ENCODE measurements at places on chromosomes 11 and 22.

DNA sequence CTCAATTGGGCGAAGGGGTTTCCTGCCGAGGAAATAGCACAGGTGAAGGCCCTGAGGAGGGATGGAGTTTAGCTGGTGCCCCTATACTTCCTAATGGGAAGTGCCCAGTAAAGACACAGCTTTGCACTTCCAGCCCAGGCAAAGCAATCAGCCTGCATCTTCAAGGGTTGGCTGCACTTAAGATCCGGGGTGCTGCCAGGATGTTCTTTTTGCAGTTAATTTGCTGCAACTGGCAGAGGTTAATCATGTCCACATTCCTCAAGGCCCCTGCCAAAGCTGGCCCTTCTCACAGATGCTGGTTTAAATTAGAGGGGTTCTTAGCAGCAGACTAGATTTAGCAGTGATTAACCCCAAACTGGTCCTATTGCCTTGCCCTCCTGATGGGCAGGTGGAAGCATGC lies 137.7 kb upstream of the NAV2 start:
- DNase-seq, result no peak

DNA sequence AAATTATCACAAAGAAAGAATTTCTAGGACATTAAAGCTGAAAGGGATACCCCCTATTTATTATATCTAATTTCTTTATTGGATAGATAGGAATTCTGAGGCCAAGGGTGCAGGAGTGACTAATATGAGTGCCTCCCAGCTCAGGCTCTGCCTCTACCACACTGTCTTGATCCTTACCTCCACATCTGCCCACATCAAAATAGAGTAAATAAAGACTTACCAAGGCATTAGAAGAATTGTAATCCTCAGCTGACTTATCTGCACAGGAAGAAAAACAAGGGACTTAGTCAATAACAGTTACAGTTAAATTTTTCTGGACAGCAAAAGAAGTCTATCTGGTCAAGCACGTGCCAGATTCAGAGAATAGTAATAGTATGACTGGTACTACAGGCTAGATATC lies 72.6 kb upstream of the GDPD4 start:
- DNase-seq, result no peak

DNA sequence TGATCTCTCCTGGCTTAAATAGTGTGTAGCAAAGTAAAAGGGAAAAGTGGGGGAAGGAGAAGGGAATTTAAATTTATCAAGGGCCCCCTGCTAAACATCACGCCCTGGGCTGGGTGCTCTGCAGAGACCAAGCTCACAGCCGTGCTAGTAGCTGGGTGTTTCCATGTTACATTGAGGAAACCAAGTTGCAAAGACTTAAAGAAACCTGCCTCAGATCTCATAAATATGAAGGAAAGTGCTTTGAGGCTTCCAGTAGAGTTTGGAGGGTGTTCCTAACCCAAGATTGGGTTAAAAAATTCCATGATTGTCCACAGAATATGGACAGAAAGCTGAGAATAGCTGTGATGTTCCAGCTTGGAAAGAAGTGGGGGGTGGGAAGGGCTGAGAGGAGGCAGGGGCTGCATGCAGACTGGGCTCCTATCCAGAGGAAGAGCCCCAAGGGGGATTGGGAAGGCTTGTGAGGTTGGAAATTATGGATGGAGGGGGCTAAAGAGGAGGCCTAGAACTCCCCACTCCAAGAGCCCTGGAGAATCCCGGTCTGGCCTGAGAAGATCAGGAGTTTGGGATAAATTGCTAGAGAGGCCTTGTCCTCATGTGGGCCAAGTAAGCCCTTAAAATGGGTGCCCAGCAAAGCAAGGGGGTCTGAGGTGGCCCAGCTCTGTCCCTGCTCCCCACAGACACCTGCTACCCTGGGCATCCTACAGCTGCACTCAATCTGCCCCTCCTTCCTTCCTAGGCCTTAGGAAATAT lies 25.0 kb upstream of the OAF start:
- DNase-seq, result no peak

DNA sequence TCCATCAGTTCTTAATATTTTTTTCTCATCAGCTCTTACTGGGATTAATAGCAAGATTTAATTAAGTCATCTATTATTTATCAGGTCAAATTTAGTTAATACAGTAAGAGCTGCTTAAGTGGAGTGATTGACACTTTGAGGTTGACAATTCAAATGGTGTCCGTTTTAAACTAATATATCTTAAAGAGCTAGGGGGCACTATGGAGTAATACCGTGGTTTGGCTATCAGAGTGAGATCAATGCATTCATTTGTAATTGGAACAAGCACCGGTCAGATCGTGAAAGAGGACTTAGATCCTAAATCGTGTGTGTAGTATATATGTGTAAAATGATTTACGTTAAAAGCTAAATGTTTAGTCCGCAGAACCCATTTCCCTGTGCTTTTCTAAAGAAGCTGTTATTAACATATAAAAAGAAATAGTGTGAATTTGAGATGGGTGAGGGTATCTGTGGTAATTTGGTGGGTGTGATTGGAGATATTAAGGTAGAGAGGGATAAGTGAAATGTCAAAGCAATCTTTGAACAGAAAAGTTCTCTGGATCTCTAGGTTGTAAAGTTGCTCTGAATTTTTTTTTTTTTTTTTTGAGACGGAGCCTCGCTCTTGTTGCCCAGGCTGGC lies 2.3 kb downstream of the SIK2 start:
- no peak for DNase-seq

DNA sequence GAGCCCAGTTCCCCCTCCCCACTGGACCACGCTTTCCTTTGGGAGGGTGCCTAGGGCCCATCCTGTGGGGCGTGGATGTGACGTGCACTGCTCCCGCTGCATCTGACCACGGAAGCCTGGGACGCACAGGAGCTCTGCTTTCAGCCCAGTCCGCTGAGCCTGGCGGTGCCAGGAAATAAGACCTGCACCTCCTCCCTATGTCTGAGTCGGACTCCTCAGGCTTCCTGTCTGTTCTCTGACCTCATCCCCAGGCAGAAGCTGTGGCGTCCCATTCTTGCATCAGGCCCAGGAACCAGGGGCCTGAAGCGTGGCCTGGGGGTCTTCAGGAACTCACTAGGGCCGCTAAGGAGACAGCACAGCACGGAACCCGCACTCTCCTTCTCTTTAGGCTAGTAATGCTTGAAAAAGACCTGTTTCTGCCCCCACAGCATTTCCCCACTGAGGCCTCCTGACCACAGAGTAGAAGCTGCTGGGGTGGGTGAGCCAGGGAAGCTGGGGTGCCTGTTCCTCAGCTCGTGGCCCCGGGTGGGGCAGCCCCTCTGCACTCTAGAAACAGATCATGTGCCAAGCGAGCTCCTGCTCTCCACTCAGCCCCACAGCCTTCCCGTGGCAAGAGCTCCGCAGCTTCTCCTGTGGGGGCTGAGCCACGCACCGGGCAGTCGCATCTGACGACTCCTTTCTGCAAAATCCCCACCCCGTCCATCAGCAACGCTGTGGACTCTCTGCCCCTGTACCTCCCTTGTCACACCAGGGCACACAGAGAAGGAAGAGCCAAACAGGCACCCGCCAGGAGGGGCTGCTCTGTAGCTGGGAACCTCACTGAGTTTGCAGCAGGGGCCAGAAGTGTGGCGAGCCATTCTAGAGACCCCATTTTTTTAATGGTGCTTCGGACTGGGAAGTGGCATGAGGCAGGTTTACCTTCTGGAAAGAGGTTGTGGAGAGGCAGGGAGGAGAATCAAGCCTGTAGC lies 22.6 kb downstream of the MOV10L1 start:
- no peak for DNase-seq

GRCh38 chr22:44405661-44406060 lies 92.4 kb downstream of the RTL6 start:
- DNase-seq, result no peak

DNA sequence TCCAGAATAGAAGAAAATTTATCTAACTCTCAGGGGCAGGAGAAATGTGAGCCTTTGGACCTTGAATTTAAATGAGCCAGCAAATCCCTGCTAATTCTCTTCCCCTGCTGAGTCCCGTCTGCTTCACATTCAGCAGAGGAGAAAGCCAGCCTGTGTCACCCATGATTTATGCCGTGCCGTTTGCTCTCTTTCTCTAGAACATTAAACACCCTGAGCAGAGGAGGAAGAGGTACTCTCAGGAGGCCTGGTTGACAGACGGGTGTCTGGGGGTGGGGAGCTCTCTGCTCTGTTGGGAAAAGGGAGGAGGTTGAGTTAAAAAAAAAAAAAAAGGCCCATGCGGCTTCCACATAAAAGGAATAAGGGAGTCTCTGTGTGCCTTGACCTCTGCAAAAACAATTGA lies 11.3 kb upstream of the MTMR3 start:
- no peak for DNase-seq

DNA sequence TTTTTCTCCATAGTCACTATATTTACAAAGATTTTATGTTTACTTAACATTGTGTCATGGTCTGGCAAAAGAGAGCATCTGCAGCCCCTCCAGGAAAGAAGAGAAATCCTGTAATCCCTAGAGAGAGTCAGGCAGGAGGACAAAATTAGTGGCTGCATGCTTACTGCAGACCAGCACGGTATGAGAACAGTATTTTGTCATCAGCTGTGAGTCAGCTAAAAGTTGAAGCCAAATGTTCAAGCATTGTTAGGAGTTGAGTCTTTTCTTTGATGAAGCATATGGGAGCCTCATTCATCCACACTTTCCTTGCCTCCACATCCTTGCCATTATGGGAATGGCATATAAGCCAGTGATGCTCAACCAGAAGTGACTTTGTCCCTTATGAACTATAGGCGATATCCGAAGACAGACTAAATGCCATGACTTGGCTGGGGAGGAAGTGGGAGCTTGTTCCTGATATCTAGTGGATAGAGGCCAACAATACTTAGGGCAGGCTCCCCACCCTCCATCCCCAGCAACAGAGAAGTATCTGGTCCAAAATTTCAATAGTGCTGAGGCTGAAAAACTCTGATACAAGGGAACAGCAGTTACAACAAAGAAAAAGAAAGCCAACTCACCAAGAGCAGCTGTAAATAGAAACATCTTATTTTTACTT lies 112.0 kb upstream of the OR5AK2 start:
- DNase-seq, result no peak

DNA sequence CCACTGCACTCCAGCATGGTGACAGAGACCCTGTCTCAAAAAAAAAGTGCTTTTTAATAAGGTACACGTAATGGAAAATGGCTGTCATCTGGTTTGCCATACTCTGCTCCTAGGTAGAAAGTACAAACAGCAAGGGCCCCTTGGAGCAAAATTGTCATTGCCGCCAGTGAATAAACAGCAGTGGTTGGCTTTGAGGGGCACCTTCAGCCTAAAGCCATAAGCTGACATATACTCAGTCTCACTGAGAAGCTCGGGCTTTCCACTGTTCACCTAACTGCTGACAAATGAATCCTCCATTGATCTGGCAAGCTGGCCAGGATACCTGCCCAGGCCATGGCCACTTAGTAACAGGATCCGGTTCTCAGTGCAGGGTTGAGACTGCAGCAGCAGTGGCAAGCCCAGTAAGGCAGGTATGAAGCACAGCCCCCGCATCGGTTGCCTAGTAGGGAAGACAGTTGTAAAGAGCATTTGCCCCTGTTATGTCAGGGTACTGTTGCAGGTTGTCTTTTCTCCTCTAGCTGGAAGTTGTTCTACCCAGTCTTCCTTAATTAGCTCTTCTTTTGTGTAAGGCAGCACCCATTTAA lies 38.8 kb downstream of the MARK2 start:
- DNase-seq, result no peak

DNA sequence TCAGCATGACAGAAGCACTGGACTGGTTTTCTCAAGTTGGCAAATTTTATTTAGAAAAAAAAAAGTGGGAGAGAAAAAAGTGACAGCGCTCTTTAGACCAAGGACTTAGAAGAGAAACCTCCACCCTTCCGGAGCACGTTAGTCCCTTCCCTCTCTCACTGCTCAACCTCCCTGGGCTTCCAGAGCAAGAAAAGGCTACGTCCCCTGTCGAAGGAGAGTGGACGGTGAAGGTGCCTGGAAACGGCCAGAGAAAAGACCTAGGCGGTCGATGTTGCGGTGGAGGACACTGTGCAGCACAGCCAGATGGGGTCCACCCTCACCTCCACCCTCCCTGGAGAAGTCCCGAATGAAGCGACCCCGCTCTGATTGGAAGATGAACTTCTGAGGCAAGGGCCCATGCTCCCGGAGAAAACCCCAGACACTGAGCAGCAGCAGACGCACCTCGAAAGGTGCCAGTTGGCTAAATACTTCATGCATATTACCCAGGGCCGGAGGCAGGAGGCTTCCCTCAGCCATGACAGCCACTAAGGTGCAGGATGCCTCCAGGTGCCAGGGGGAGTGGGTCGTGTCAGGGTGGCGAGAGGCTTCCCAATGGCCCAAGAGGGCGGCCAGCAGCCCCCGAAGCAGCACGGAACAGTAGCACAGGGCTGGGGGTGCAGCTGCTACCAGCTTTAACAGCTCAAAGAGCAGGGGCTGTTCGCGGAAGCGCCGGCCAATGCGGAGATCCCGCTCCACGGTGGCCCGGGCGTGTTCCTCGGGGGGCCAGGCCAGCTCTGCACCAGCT lies 604 bp upstream of the GANAB start:
- DNase-seq, result no peak

DNA sequence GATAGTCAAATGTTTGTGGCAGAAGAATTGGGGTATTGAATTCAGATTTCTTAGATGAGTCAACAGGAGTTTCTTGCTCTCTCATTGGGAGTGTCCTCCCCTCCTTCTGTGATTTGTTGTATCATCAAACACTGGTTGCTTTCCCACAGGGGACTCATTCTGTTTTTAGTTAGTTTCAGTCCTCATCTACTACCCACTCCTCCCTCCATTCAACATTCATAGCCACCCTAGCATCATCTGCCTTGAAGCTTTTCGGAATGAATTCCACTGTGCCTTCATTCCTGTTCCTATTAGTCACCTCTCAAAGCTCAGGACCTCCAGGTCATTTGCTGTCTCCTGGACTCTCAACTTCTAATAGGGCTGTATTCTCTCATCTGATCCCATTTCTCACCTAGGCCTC lies 31.5 kb upstream of the RAB38 start:
- DNase-seq, result no peak

GRCh38 chr22:49867303-49868265 lies 13.9 kb downstream of the ZBED4 start:
- no peak for DNase-seq

GRCh38 chr11:27416568-27417176 lies 53.7 kb upstream of the CCDC34 start:
- no peak for DNase-seq

DNA sequence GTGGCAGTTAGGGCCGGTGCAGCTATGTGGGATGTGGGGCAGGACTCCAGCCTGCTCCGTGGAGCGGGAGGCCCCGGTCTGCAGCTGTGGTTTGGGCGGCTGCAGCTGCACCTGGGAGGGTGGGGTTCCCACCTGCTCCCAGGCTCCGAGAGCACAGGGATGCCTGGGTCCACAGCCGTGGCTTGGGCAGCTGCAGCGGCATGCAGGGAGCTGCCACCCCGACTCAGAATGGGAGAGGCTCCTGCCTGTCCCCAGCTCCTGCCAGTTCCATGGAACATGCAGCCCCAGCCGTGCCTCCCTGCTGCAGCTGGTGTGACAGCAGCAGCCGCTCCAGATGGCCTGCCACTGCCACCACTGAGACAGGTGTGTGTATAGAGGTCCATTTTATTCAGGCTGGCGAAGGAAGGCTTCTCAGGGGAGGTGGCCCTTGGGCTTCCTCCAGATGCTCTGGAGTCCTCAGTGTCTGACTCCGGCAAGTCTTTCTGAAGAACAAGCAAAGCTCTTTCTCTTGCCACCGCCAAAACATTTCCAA lies 21.8 kb upstream of the UPK3A start:
- DNase-seq, result no peak

- no peak for DNase-seq
Measured at GRCh38 chr11:100562128-100562527, 125.0 kb upstream of the ARHGAP42 start.
